ENCODE measurements at places on chromosomes 2 and 18. TPM values are rescaled to one million over a fixed set of nuclear protein-coding genes. Genes with fewer than 3 reads are reported as not detected.

The EPB41L3 gene
- total RNA-seq, result 249 TPM

The ANKAR gene
- total RNA-seq, result 6.6 TPM

The ADGRF3 gene
- total RNA-seq, result 0.19 TPM

The SLC5A7 gene
- not detected for total RNA-seq

The SPDYA gene
- total RNA-seq, result 2.0 TPM

The SLC9A4 gene
- total RNA-seq, result not detected

The DNAH7 gene
- total RNA-seq, result 0.45 TPM

The SH3RF3 gene
- 20.4 TPM for total RNA-seq

The TUBA4B gene
- total RNA-seq, result not detected

The HSPD1 gene
- 234 TPM for total RNA-seq

The CIDEA gene
- 138 TPM for total RNA-seq

The LOXHD1 gene
- 2.3 TPM for total RNA-seq
